ENCODE measurements at places on chromosomes 4 and X. TPM values are rescaled to one million over a fixed set of nuclear protein-coding genes. Genes with fewer than 3 reads are reported as not detected.

DNA sequence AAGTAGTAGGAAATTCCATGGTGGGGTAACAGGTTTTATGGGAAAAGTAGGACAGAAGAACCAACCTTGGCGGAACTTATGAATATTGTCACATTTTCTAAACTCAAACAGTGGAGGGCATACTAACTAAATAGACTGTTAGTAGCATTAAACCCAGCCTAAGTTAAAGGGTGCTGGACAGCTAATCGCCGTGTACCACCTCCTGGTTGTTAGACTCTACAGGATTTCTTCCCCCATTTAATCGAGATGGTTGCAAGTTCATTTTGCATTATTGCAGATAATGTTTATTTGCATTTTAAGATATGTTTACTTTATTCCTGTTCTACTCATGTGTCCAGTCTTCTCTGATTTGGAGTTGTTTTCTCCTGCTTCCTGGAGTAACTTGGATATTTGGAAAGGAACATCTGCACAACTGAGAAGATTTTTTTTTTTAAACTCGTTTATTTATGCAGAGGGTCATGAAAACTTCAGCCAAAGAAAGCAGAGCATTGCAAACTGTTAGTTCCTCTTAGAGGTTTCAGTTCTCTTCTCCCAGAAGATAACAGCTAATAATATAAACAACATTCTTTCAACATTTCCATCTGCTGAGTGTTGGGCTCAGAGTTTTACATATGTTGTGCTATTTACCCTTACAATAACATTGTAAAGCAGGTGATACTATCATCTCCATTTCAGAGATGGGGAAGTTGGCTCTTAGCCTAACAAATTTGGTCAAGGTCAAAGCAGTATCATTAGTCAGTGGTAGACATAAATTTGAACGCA is 51.5 kb upstream of the TBC1D9 start:
- H3K36me3 ChIP-seq: no peaks in the 10 kb centered on the region
- H3K27ac ChIP-seq: peak overlapping the region; percentile 56
- peaks cover 4% of the 10 kb centered on the region for H3K27me3 ChIP-seq
- no peak for DNase-seq

DNA sequence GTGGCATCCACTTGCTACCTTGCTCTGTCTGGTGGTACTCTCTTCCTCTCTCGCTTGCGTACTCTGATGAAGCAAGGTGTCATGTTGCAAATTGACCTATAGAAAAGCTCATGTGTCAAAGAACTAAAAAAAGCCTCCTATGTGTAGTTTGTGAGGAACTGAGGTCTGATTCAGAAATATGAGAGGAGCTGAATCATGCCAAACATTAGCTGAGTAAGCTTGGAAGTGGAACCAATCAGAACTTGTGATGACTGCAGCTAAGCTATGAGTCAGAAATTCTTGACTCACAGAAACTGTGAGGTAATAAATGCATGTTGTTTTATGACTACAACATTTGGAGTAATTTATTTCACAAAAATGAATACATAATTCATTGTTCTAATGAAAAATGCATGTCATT is 2138.8 kb downstream of the PCDH7 start:
- no peaks in the 10 kb centered on the region for H3K27me3 ChIP-seq
- no peak for DNase-seq
- no peak overlapping the region for H3K4me3 ChIP-seq
- no peaks in the 10 kb centered on the region for H3K4me1 ChIP-seq
- H3K27ac ChIP-seq: no peak overlapping the region

GRCh38 chr4:181345931-181346330 is 897.3 kb upstream of the TENM3 start:
- no peak overlapping the region for H3K27ac ChIP-seq
- no peak overlapping the region for H3K4me3 ChIP-seq
- peaks cover 20% of the 10 kb centered on the region for H3K4me1 ChIP-seq
- no peaks in the 10 kb centered on the region for H3K27me3 ChIP-seq
- DNase-seq: no peak

CASK gene
- total RNA-seq: 63.8 TPM

DNA sequence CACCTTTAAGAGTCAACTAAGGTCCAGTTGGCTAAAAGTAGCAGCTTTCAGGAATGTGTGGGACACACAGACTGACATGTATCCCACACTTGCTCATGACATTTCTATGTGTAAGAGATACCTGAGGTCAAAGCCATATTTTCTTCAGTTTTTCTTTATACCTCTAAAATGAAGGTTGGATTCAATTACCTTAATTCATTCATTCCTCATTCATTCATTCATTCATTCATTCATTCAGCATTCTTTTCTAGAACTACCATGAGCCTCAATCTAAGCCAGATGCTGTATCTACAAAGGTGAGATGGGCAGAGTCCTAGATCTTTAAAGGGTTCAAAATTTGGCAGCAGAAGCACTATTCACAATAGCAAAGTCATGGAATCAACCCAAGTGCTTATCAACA is 139.7 kb upstream of the MAP3K15 start:
- H3K27ac ChIP-seq: no peak overlapping the region
- no peak overlapping the region for H3K4me3 ChIP-seq
- no peaks in the 10 kb centered on the region for H3K27me3 ChIP-seq
- peaks cover 3% of the 10 kb centered on the region for H3K36me3 ChIP-seq
- H3K4me1 ChIP-seq: peaks cover 4% of the 10 kb centered on the region
- no peak for DNase-seq

- no peak overlapping the region for H3K4me3 ChIP-seq
- no peaks in the 10 kb centered on the region for H3K27me3 ChIP-seq
- no peak for DNase-seq
- peaks cover 8% of the 10 kb centered on the region for H3K4me1 ChIP-seq
- peaks cover 12% of the 10 kb centered on the region for H3K36me3 ChIP-seq
- H3K27ac ChIP-seq: peak overlapping the region; percentile 85
These were observed 19.2 kb downstream of the PI4K2B start for GRCh38 chr4:25253071-25253445.

PNMA6F gene
- total RNA-seq: not detected

DNA sequence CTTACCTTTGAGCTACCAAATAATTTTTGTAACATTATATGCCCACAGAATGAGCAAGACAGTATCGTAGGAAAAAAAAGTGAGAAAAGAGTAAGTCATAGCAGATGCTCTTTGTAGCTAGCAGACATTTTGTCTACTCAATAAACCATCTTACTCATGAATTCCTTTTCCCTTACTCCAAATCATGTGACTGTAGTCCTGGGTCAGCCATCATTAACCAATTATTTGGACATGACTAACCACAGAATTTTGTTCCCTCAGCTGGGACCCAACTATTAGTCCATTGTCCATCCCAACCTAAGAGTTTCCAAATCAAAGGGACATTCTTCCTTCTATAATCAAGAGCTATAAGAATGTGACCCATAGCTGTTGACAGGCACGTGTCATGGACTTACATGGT is 11.4 kb downstream of the UBE2D3 start:
- DNase-seq: no peak
- peaks cover 6% of the 10 kb centered on the region for H3K36me3 ChIP-seq
- peak overlapping the region; percentile 87 for H3K27ac ChIP-seq
- peaks cover 56% of the 10 kb centered on the region for H3K4me1 ChIP-seq

- H3K27ac ChIP-seq: no peak overlapping the region
- peaks cover 27% of the 10 kb centered on the region for H3K4me1 ChIP-seq
- H3K4me3 ChIP-seq: no peak overlapping the region
- no peaks in the 10 kb centered on the region for H3K27me3 ChIP-seq
- no peaks in the 10 kb centered on the region for H3K36me3 ChIP-seq
These were observed 216.2 kb downstream of the HS6ST2 start for GRCh38 chrX:132742246-132742645.

TRMT10A gene
- 4.5 TPM for total RNA-seq

Measured in mesothelial cell of epicardium (in vitro differentiated cells).